Mesenteric fat pad (tissue), 1 donor: ENCODE measurements at places on chromosomes 1 and 21. TPM values are rescaled to one million over a fixed set of nuclear protein-coding genes. Genes with fewer than 3 reads are reported as not detected.

DNA sequence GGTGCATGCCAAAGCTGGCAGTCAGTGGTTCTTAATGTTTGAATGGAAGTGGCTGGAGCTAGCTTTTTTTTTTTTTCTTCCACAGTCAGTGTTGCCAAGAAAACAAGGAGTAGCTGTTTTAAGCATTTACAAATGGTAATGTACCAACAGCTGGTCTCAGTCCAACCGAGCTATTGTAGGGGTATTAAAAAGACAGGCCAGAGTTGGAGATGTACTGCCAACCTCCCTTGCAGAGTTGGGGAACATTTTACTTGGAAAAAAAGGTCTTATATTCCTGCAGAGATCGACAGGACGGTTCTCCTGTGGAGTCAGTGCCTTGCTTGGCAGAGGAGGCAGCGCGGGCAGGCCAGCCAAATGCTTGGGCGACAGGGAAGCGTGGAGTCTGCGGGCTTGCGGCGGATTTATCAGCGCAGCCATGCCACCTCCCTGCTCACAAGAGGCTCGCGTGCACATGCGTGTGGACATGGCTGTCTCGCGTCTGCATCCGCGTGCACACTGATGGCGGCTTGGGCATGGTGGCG is 338.1 kb downstream of the RPS6KC1 start:
- no peak for DNase-seq

DNA sequence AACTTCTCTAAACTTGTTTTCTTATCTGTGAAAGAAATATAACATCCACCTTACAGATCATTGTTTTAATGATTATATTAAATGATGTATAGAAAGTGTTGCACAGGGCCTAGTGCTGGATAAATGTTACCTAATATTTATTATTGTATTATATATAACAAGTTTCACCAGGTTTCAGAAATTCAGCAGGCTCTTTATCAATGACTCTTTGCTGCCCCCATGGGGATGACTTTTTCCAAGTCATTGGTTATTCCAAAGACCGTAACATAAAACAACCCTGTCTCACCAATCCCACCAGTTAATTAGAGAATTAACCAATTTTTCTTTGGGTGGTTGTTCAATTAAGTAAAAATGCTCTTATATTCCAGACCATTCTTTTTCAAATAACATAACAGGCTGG is 7.3 kb upstream of the DEDD start:
- DNase-seq, result no peak

DNA sequence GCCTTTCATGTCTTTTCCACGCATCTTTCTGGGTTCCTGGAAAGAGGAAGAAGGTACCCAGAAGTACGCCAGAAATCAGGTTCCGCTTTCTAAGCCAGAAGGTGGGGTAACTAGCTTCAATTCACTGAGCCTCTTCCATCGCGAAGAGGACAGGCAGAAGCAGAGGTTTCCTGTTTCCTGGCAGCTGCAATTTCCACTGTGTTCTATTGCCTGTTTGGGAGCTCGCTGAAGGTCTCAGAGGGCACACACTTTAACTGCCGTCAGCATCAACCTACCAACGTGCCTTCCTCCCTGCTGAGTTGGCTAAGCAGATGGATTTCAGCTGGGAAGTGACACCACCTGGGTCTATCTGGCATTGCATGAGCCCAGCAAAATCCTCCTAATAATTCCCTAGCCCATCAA is 10.0 kb downstream of the NCF2 start:
- no peak for DNase-seq

GRCh38 chr1:169236880-169237279 is 130.4 kb downstream of the ATP1B1 start:
- DNase-seq, result no peak

- DNase-seq, result no peak
Observed at GRCh38 chr1:89605692-89606091, 27.2 kb upstream of the LRRC8C start.

TGFBR3 gene
- total RNA-seq, result 158 TPM
